ENCODE measurements at places on chromosomes 12 and 14. TPM values are rescaled to one million over a fixed set of nuclear protein-coding genes. Genes with fewer than 3 reads are reported as not detected.

DNA sequence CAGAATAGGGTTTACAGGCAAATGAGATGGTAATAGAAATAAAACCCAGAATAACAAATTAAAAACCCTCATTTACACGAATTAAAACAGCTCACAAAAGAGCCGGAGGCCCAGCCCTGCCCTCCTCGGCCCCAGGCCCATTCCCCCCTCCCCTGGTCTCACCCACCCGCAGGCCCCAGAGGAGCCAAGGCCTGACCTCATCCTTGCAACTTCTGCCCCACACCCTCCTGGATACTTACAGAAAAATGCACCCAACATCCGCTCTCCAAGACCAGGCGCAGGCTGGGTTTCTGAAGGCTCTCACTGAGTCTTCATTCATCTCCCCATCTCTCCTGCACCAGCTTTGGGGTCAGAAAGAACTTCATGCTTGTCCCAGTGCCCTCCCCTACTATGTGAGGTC is 16.2 kb upstream of the VSX2 start:
- DNase-seq: no peak

KERA gene
- total RNA-seq: not detected

TTLL5 gene
- total RNA-seq: 47.0 TPM

DNA sequence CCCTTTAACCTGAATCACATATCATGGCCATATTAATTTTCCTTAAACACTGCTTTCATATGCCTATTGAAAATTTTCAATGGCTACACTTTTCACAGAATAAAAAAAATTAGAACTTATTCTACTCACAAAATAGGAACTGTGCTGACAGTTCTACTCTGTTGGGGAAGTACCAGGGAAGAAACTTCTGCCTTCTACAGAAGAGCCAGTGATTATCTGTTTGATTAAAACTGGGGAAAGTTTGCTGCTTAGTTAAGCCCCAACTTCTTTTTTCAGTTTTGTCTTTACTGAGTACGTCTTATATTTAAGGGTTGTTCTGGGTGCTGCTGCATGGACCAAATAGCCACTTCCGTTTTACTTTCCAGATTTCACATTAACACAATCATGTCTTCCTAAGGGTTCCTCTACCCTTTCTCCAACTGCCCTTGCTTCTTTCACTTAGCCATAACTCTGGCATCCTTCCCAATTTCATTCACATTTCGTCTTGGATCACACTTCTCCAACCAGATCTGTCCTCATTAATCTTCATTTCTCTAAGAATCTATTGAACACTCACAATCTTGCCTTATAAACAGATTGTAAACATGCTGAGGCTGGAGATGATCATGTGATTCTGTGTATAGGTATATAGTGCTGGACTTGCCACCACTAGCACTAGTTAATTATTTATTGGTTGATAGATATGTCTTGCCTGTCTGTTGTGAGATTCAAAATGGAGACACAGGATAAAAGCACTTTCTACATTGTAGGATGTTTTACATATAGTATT is 1.9 kb upstream of the SEL1L start:
- DNase-seq: peak; percentile 54

- no peak for DNase-seq
These were observed 302.8 kb downstream of the FSCB start for GRCh38 chr14:44204061-44204835.

FGD6 gene
- 7.3 TPM for total RNA-seq

GPR84 gene
- not detected for total RNA-seq

- no peak for DNase-seq
These were observed 37.1 kb upstream of the PELI2 start for GRCh38 chr14:56081139-56081538.

CLEC7A gene
- total RNA-seq: 0.67 TPM

DNA sequence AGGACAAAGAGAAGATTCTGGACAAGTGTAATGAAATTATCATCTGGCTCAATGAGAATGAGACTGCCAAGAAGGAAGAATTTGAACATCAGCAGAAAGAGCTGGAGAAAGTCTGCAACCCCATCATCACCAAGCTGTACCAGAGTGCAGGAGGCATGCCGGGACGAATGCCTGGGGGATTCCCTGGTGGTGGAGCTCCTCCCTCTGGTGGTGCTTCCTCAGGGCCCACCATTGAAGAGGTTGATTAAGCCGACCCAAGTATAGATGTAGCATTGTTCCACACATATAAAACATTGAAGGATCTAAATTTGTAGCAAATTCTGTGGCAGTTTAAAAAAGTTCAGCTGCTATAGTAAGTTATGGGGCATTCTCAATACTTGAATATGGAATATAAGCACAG is 174.3 kb upstream of the CCND2 start:
- DNase-seq: no peak

TBX3 gene
- not detected for total RNA-seq

DYNC1H1 gene
- total RNA-seq: 257 TPM

- no peak for DNase-seq
These were observed 32.9 kb upstream of the AMIGO2 start for GRCh38 chr12:47112679-47113078.

- no peak for DNase-seq
These were observed 12.1 kb downstream of the NCKAP1L start for GRCh38 chr12:54509617-54510016.

EGLN3 gene
- 1.5 TPM for total RNA-seq

- peak; percentile 84 for DNase-seq
These were observed 991 bp downstream of the FBXL14 start for GRCh38 chr12:1593174-1594005.

GRCh38 chr14:61491876-61492434 is 170.6 kb downstream of the PRKCH start:
- no peak for DNase-seq

GRCh38 chr14:104222396-104223036 is 84.1 kb downstream of the KIF26A start:
- no peak for DNase-seq

DNA sequence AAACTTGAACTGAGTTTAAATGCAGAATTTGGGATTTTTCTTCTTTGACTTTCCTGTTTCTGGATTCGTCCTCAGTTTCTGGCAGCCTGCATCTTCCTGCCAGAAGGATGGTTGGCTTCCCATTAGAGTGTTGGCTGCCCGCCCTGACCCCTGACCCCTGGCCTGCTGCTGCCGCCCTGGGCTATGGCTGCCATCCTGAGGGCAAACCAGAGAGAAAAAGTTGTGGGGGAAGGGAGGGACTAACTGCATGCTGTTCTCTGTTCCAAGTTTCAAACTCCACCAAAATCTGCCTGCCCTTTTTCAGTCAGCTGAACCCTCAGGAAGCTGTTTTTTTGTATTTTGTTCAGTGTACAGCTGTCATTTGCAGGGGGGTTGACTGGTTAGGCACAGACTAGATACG is 48.4 kb downstream of the FNTB start:
- no peak for DNase-seq

- DNase-seq: no peak
These were observed 4.7 kb upstream of the KRT79 start for GRCh38 chr12:52838609-52839435.

CLEC4D gene
- not detected for total RNA-seq

EML1 gene
- total RNA-seq: not detected

ARG2 gene
- total RNA-seq: 2.0 TPM

DNA sequence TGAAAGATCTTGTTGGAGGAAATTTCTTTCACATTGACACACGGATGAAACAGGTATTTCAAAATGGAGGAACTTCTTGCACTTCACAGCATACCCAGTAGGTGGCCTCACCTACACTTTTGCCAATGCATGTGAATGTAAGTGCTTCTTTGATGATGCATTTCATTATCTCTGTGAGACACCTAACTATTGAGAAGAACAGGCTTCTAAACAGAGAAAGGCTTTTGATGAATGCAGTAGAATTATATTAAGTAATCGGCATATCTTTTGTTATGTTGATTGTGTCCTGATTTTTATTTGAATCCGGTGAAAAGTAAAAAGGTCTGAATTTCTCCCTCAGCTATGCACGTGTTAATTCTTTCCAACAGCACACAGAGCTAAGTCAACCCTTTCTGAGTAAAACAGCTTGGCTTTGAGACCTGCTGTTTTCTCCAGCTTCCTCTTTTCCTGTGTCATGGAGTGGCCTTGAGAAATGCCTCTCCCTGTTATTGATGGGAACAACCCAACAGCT is 399.0 kb downstream of the NAV3 start:
- peak; percentile 32 for DNase-seq

DNA sequence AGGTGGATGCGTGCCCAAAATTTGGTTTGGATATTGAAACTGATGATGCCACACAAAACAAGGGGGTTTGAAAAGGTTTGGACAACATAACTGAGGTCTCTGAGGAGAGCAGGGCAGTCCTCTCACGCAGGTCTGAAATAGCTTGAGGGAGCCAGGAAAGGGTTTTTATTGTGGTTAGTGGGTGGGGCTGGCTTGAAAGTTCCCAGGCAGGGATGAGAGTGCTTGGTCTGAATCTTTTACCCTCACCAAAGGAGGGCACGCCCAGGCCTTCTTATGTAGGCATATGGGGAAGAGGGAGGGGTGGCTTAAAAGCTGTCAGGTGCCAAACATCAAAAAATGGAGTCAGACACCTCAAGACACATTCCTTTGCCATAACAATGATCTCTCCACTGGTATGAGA is 493.1 kb upstream of the CCDC196 start:
- no peak for DNase-seq

DNA sequence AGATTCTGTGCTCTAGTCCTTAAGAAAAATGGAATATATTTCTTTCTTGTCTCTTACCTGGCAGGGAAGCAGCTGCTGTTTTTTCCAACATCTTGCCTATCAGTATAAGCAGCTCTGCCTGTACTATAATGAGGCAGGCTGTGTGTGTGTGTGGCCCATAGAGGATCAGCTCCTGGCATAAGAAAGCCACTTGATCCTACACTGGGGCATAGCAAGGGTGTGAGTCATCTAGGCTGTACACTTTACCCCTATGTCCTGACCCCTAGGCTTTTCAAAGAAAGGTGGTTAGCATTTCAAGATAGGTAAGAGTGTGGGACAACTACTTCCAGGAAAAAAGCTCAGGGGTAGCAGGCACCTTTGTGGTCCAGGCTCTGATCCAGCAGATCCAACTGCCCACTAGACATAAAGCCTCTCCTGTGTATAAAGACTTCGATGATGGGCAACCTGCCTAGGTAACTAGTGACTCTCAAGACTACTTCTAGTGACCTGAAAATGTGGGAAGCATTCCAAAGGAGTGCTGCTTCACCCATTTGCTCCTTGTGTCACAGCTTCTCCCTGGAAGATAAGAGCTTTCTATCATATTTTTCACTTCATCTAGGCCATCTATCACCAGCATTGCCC is 4.9 kb upstream of the SENP1 start:
- no peak for DNase-seq

GRCh38 chr12:44876544-44877410 is 662 bp upstream of the NELL2 start:
- DNase-seq: peak; percentile 27

ERC1 gene
- total RNA-seq: 90.0 TPM

- DNase-seq: no peak
These were observed 7.3 kb downstream of the TMEM116 start for GRCh38 chr12:112005419-112006395.

DNA sequence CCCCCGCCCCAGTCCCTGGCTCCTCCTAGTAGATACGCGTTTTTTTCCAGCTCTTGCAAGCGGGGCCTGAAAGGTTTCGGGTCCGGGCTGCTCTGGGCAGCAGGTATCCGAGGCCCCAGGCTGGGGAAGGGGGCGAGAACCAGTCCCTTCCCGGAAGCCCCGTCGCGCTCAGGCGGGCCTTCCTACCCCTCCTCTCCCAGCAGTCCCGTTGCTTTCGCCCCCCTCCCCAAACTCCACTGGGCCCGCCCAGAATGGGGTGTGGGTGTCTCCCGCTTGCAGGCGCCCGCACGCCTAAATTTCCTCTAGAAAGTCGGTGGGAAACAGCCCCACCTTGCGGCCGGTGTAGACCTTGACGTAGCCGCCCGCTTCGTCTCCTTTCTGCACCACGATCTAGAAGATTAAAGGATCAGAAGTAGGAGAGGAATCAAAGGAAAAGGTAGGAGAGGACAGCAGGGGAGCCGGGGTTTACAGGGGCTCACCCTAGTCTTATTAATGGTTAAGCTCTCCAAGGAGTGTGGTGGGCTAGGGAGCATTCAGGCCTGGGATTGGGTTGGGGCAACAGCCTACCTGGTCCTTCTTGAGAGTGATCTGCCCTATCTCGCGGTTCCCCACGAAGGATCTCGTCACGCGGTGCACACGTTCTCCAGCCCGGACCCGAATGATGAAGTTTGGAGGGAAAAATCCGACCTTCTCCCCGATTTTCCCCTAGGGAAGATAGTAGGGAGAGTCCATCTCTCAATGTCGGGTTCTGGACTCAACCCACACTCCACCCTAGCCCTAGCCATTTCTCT is 7.3 kb downstream of the STAC3 start:
- DNase-seq: peak; percentile 88

DNA sequence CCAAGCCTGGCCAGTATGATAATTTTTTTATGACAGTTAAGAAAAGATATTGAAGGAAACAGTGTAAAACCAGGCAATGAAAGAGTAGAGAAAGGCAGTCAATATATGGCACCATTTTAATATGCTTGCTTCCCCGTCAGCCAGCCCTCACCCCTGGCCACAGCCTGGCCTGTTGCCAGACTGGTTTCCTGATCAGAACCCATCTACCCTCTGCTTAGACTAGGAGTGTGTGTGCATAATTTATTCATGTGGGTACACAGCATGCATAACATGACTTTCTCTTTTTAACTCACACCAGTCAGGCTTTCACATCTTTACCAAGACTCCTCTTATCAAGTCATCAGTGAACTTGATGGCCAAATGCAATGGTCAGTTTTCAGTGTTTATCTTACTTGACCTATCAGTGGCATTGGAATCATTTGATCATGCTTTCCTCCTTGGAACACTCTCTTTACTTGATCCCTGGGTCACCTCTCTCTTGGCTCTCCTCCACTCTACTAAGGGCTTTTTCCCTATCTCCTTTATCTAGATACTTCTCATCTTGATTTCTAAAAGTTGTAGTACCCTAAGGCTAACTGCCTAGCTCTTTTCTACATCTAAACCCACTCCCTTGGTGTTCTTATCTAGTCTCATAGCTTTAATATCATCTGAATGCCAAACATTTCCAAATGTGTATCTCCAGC is 10.0 kb upstream of the GPR19 start:
- DNase-seq: no peak

IFNG gene
- not detected for total RNA-seq

- DNase-seq: peak; percentile 64
These were observed 181.3 kb downstream of the ITPR2 start for GRCh38 chr12:26651566-26652188.

GRCh38 chr12:46430340-46430948 is 57.9 kb upstream of the SLC38A2 start:
- DNase-seq: no peak

ZDHHC22 gene
- 0.12 TPM for total RNA-seq

Data from B cell (primary cell).